Stimulated activated CD8-positive, alpha-beta memory T cell treated with anti-CD3 and anti-CD28 coated beads, Interleukin-4, amount 100 ng/mL, for 1 hour (primary cell): ENCODE measurements at places on chromosomes 16 and 17.
A peak's percentile ranks its signal among the peaks of the same experiment; 100 is the strongest.

DNA sequence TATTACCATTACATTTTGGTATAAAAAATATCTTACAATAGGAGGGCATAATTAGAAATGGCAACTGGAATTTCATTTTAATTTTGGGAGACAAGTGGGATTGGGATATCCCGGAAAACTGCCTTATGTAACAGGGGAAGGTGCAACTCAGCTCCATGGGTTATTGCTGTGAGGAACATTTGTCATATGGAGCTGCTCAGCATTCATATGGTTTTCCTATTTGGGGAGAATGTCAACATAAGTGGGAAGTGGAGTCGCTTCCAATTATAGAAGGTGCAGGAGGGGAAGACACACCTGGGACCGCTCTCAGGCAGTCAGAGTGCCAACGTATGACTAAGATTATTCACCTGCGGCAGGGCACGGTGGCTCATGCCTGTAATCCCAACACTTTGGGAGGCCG is 10.7 kb downstream of the ODF4 start:
- DNase-seq = no peak

GRCh38 chr16:76941113-76941512 is 249.9 kb upstream of the MON1B start:
- no peak for DNase-seq

GRCh38 chr16:58654560-58655214 is 25.1 kb upstream of the CNOT1 start:
- no peak for DNase-seq

DNA sequence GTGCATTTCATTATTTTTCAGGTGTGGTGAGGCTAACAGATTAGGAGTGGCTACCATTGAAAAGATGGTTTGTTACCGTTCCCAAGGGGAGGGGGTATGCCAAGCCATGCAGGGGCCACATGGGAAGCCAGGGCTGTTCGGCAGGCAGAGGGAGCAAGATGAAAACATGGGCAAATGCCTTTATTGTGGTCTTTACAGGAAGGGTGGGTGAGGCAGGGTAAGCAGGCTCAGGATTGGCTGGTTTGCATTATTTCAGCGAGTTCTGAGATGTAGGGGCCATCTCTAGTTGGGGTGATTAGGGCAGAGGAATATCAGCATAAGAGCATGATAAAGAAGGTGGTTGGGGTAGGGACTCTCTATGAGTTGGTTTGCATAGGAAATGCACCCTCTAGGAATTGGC is 117.6 kb downstream of the CCT6B start:
- no peak for DNase-seq

GRCh38 chr16:50712956-50713355 is 19.6 kb downstream of the NOD2 start:
- DNase-seq = no peak

GRCh38 chr16:87076950-87077749 is 240.0 kb downstream of the C16orf95 start:
- no peak for DNase-seq

DNA sequence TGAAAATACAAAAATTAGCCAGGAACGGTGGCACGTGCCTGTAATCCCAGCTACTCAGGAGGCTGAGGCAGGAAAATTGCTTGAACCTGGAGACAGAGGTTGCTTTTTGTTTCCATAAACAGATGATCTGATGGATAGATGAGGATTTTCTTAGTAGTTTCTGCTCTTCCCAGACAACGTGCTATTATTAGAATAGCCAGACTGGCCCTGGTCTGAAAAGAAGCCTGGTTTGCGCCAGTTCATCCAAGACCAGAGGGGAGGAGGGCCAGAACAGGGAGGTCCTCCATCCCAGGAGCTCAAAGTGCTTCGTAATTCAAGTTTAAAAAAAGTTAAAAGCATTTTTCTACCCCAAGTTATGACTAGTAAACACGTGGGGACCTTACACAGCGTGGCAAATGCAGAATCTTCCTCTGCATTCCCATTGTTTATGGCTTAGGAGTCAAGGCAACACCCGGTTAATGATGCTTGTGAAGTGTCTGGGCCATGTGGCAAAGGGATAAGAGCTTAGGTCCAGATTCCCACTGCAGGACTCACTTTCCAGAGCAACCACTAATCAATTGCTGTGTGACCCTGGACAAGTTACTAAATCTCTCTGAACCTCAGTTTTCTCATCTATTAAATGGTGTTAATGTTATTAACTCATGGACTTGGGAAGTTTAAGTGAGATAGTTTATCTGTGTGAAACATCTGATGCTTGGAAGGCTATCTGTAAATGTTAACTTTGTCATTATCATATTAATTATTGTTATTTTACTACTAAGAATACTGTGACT is 205.4 kb downstream of the CCDC182 start:
- DNase-seq = no peak

- no peak for DNase-seq
Observed at GRCh38 chr16:21285314-21285713, 7.2 kb upstream of the CRYM start.

- no peak for DNase-seq
Observed at GRCh38 chr17:66460558-66460957, 158.1 kb downstream of the PRKCA start.

DNA sequence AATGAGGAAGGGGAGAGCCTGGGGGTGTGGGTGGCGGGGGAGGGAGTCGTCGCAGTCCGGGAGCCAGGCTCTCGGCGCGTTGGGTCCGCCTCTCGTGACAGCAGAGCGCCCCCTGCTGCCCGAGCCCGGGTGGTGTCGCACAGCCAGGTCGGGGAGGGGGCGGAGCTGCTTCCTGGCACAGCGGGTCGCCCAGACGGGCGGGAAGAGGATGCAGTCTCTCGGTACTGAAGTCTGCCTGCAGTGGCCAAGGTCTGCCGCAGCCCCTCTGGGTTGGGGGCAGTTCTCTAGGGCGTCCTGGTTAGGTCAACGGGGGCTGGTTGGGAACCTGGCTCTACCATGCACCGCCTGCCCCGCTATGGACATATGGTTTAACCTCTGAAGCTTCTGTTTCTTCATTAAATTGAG is 38.2 kb upstream of the CCDC182 start:
- DNase-seq = peak; percentile 49

GRCh38 chr16:55502801-55503366 is 6.0 kb upstream of the LPCAT2 start:
- DNase-seq = no peak

- DNase-seq = no peak
Observed at GRCh38 chr17:1241929-1242328, 28.3 kb upstream of the BHLHA9 start.

DNA sequence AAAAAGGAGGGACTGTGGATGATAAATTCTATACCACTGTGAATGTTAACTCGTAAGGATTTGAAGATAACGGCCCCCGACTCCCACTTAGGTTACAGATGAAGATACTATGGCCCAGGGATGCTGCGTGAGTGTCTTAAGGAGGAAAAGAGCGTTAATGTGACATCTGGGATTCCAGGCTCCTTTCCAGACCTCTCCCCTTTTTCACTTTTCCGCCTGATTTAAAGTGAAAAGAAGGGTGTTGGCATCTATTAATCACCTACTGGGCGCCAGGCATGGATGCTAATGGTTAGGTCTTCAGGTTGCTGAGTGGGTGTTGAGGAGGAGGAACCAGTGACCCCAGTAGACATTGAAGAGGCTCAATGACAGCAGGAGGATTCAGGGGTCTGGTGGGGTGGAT is 117.8 kb downstream of the RBFOX1 start:
- DNase-seq = no peak

DNA sequence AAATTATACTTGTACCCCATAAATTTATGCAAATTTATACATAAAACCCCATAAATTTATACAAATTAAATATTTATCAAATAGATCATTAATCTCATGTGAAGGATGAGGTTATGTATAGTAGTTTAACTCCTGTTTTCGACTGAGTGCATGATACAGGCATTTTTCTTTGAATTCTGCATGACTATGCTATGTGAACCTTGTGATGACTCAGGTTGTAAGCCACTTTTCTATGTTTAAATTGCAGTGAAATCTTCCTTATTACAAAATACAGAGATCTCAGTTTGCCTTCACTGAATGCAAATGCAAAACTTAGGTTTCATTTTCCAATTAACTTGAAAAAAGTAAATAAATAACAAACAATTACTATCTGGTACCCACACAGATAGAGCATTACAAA is 843.7 kb downstream of the CDH11 start:
- no peak for DNase-seq

GRCh38 chr17:15915961-15916360 is 29.0 kb upstream of the ADORA2B start:
- no peak for DNase-seq

- no peak for DNase-seq
Observed at GRCh38 chr16:31414706-31415105, 13.5 kb downstream of the COX6A2 start.

- DNase-seq = no peak
Observed at GRCh38 chr16:2385190-2385836, 43.9 kb upstream of the CCNF start.

- DNase-seq = no peak
Observed at GRCh38 chr17:15255713-15256454, 9.2 kb downstream of the PMP22 start.

GRCh38 chr16:19180741-19181140 is 12.7 kb downstream of the SYT17 start:
- DNase-seq = no peak

- DNase-seq = no peak
Observed at GRCh38 chr17:59431601-59432000, 100.1 kb downstream of the YPEL2 start.

- no peak for DNase-seq
Observed at GRCh38 chr17:17722081-17722905, 41.0 kb downstream of the RAI1 start.

GRCh38 chr16:10943064-10943353 is 741 bp upstream of the DEXI start:
- no peak for DNase-seq

DNA sequence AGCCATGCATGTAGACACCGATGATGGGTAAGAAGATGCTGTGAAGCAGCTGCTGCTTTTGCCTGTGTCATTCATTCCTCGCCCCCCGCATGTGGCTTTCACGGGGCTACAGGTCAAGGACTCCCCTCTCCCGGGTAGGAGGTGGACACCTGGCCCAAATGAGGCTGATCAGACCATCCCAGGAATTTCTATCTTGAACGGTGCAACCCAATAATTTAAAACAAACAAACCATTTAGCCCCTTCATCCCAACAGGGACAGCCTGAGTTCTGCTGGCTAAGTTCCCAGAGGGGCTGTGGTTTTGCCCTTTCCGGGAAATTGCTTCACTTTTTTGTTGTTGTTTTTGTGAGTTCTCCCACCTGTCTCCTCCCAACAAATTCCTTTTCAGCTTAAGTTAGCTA is 137.7 kb upstream of the CDH5 start:
- no peak for DNase-seq

GRCh38 chr16:29025218-29025617 is 40.4 kb downstream of the LAT start:
- no peak for DNase-seq

DNA sequence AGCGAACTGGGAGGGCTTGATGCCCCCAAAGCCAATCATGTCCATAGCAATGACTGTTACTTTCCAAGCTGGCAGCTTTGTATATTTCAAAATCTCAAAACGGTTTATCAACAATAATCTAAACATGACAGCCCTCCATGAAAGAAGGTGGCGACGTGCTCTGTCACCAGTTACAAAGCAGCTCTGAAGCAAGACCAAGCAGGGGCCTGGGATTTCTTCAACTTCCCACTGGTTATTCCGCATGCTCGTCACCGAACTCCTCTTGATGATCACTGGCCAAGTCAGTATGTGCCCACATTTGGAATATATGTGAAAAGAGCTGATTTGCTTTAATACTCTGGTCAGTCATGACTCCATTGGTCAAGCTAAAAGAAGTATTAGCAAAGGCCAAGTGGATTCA is 175.6 kb downstream of the VPS53 start:
- no peak for DNase-seq

GRCh38 chr17:27519550-27519949 is 63.3 kb downstream of the KSR1 start:
- DNase-seq = no peak

DNA sequence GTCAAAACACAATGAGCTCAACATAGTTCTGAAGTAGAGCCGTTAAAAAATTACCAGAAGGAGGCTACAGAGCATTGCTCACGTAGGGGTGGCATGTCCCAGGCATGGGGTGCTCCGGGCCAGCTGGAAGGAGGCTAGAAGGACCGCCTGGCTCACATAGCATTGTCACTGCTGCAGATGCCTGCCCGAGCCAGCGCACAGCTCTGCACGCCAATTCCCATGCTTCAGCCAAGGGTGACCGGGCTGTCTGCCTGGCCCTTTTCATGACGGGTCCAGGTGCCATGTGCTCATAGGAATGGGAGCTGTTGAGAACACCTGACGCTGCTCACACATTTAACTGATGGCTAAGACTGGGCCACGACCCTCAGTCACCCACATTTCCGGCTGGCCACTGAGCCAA is 228.9 kb upstream of the FOXF1 start:
- DNase-seq = no peak

DNA sequence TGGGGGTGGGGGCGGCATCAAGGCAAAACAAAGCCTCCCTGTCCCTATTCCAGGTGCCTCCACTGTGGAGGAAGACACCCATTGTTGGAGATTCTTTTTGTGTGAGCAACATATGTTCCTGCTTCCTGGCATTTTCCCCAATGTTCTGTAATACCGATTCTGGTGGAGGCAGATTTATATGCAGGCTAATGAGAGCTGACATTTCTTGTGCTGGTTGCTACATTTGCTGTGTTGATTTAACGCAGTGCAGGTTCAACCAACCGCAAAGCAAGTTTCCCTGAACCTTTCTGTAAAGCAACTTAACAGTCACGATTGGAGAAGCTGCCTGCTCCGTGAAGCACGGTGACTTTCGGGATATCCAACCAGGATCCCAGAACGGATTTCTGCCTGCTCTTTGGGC is 260.5 kb downstream of the CBLN1 start:
- DNase-seq = no peak

GRCh38 chr16:4606354-4606753 is 8.3 kb downstream of the UBALD1 start:
- no peak for DNase-seq
